ENCODE measurements at places on chromosomes 1 and 21.

GRCh38 chr1:205652984-205653383 lies 21.2 kb upstream of the ELK4 start:
- no peak overlapping the region for H3K4me3 ChIP-seq
- no peak overlapping the region for H3K27ac ChIP-seq
- no peak for DNase-seq
- no peaks in the 10 kb centered on the region for H3K36me3 ChIP-seq
- H3K27me3 ChIP-seq, result no peaks in the 10 kb centered on the region

GRCh38 chr21:29056005-29056404 lies 17.4 kb downstream of the CCT8 start:
- DNase-seq, result no peak
- H3K4me3 ChIP-seq, result no peak overlapping the region
- H3K27ac ChIP-seq, result no peak overlapping the region
- H3K4me1 ChIP-seq, result no peaks in the 10 kb centered on the region

GRCh38 chr1:93692983-93693591 lies 11.4 kb upstream of the BCAR3 start:
- H3K4me3 ChIP-seq, result no peak overlapping the region
- DNase-seq, result no peak
- peaks cover 31% of the 10 kb centered on the region for H3K4me1 ChIP-seq
- H3K27ac ChIP-seq, result peak overlapping the region; percentile 60

- no peaks in the 10 kb centered on the region for H3K4me1 ChIP-seq
- H3K27me3 ChIP-seq, result no peaks in the 10 kb centered on the region
- H3K36me3 ChIP-seq, result no peaks in the 10 kb centered on the region
- no peak for DNase-seq
These were observed 576.2 kb downstream of the NEGR1 start for GRCh38 chr1:71706029-71706671.

DNA sequence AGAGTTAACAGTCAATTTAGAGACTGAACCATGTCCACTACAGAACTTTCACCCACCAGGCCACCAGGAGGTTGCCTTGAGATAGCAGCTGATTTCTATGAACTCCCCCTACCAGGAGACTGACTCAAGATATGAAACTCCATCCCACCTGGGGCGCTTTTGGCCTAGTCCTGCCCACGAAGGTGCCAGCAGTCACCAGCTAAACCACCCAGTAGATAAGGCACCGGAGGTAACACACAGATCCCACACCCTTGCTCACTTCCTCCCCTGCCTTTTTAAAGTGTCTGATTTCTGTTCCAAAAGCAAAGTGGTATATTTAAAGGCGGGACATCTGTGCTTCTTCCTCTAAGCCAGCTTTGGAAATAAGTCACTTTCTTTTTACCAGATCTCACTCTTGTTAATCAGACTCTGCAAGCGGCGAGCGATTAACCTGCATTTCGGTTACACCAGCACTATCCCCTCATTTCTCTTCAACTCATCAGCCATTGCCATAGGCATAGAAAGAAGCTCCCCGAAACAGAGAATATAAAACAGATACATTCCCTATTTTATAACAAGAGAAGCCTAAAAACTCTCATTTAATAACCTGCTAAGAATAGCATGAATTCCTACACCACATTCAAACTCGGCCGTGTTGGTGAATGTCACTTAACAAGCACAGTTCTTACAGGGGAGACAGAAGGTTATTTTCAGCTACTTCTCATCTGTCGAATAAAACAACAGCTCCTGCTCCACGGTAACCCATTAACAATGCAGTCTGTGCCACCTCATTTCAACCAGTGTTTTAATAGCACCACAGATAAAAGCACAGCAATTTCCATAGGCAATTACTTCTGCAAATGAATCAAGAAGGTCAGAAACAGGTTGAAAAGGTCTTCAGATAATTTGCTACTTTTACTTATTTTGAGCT lies 318.1 kb downstream of the KCNH1 start:
- H3K4me3 ChIP-seq, result no peak overlapping the region
- DNase-seq, result no peak
- no peaks in the 10 kb centered on the region for H3K4me1 ChIP-seq
- no peaks in the 10 kb centered on the region for H3K36me3 ChIP-seq
- H3K27ac ChIP-seq, result no peak overlapping the region

DNA sequence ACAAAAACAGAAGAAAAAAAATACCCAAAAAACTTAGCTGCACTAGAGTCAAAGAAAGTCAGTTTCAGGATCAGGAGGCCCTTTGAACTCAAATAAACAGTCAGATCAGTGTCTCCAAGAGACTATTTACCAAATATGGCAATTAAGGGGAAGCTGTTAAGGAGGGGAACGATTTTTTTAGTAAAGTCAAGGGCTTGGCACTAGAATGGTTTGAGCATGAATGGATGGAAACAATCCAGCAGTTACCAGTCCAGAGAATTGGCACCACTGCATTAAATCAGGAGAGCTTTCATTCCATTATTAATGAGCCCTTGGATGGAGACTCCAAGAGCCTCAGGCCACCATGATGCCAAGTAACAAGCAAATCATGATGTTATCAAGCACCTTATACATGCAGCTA lies 7.2 kb downstream of the TRAPPC3 start:
- peaks cover 29% of the 10 kb centered on the region for H3K4me1 ChIP-seq
- no peak overlapping the region for H3K27ac ChIP-seq
- H3K36me3 ChIP-seq, result no peaks in the 10 kb centered on the region
- H3K4me3 ChIP-seq, result no peak overlapping the region

- no peak for DNase-seq
- H3K27ac ChIP-seq, result no peak overlapping the region
- no peaks in the 10 kb centered on the region for H3K27me3 ChIP-seq
- no peak overlapping the region for H3K4me3 ChIP-seq
These were observed 4.5 kb upstream of the ANKRD13C start for GRCh38 chr1:70358921-70359564.

- H3K4me1 ChIP-seq, result peaks cover 63% of the 10 kb centered on the region
- no peak for DNase-seq
- no peaks in the 10 kb centered on the region for H3K36me3 ChIP-seq
- H3K27ac ChIP-seq, result peak overlapping the region; percentile 36
These were observed 10.0 kb downstream of the C1orf198 start for GRCh38 chr1:230858236-230858820.

DNA sequence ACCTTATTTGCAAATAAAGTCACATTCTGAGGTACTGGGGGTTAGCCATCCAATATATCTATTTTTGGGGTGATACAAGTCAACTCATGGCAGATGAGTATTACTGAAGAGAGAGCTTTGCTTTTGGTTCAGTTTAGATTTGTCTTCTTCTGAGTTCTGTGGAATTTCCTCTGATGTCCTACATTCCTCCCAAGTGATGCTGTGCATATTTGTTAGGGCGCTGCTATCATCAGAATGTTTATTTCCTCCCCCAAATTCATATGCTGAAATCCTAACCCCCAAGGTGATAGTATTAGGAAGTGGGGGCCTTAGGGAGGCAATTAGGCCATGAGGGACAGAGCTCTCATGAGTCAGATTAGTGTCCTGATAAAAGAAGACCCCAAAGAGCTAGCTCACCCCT lies 96.2 kb upstream of the WLS start:
- no peak overlapping the region for H3K27ac ChIP-seq
- DNase-seq, result no peak
- no peaks in the 10 kb centered on the region for H3K36me3 ChIP-seq
- no peaks in the 10 kb centered on the region for H3K27me3 ChIP-seq

DNA sequence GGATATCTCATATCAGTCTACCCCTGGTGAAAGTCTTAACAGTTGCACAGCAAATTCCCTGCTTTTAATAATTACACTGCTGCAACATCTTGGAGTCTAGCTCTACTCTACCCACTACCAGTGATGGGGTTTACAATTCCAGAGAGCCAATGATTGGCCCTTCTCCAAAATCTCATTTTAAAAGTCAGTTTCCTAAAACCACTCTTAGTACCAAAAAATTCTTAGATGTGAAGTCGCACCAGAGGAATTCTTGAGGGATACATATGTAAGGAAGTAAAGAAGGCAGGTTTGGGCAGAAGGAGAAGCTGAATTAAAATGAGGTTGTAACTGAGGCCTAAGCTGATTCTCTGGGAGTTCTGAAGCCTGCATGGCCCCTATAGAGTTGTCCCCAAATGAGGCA lies 129.7 kb downstream of the BRINP2 start:
- no peak overlapping the region for H3K27ac ChIP-seq
- no peak for DNase-seq
- H3K36me3 ChIP-seq, result no peaks in the 10 kb centered on the region
- H3K4me3 ChIP-seq, result no peak overlapping the region

GRCh38 chr1:171654942-171655745 lies 2.7 kb upstream of the MYOC start:
- no peaks in the 10 kb centered on the region for H3K36me3 ChIP-seq
- H3K4me3 ChIP-seq, result no peak overlapping the region
- DNase-seq, result no peak
- peaks cover 32% of the 10 kb centered on the region for H3K4me1 ChIP-seq
- H3K27ac ChIP-seq, result peak overlapping the region; percentile 89
- H3K27me3 ChIP-seq, result no peaks in the 10 kb centered on the region
